Activated naive CD8-positive, alpha-beta T cell treated with anti-CD3 and anti-CD28 coated beads for 36 hours (primary cell): ENCODE measurements at places on chromosomes 2 and 18. TPM values are rescaled to one million over a fixed set of nuclear protein-coding genes. Genes with fewer than 3 reads are reported as not detected.

FBLN7 gene
- total RNA-seq, result 8.8 TPM

UGT1A7 gene
- not detected for total RNA-seq

SLC30A3 gene
- total RNA-seq, result 0.14 TPM

UPP2 gene
- total RNA-seq, result not detected

HTR2B gene
- total RNA-seq, result not detected

CHRNG gene
- total RNA-seq, result not detected

COLEC11 gene
- 0.86 TPM for total RNA-seq

- no peak for DNase-seq
Observed at GRCh38 chr2:103788951-103789350, 1027.1 kb downstream of the TMEM182 start.

GRCh38 chr18:60232541-60232940 is 140.0 kb downstream of the MC4R start:
- DNase-seq, result no peak

- no peak for DNase-seq
Observed at GRCh38 chr18:67496469-67496868, 20.1 kb downstream of the DSEL start.

DNA sequence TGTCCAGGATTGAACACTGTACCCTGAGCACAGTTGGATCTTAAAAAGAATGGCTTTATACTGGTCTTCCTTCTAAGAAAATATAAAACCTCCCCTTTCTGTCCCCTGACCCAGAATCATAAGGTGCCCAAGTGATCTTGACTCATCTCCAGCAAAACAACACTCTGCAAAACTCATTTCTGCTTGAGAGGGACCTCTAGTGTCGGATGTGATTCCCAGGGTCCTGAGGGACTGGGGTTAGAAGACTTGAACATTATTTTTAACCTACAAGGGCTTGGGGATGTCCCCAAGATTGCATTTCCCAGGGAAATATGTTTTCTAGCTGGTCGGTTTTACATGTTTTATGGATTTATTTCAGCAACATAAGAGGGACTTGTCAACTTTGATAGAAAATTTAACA is 1318.5 kb upstream of the CELF4 start:
- DNase-seq, result no peak

GRCh38 chr2:29694741-29695140 is 226.6 kb downstream of the ALK start:
- no peak for DNase-seq

- DNase-seq, result no peak
Observed at GRCh38 chr2:925309-925708, 25.3 kb upstream of the SNTG2 start.

DNA sequence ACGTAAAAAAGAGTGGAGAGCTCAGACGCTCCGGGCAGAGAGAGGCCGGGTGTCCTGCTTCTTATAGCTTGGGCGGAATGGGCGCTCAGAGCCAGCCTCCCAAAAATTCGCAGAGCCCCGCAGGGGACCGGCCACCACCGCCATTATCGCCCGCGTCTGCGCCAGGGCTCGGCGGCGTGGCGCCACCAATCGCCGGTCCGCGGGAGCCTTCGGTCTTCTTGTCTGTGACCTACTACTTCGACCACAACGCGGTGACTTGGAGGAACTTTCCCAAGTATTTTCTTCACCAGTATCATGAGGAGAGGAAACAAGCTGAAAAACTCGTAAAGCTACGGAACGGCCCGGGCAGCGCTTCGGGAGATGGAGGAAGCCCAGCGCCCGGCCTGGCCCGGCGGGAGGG is 1138.1 kb upstream of the CHAC2 start:
- no peak for DNase-seq

- DNase-seq, result no peak
Observed at GRCh38 chr2:200649724-200650123, 63.9 kb downstream of the AOX1 start.

DNA sequence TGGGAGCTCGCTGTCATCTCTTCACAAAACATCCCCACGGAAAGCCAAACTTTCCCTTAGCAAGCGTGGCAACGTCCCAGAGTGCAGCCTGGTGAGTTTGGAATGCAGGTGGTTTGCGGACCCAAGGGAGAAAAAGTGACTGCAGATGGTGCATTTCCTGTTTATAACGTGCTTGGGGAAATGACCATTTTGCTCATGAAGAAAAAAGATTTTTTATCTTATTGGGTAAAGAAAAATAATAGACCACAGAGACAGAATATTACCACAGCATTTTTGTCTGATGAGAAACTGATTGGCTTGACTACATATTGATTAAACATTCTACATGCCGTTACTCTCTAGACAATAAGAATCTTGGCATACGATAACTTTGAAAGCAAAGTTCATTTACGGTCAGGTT is 136.5 kb downstream of the COPS8 start:
- no peak for DNase-seq

- DNase-seq, result no peak
Observed at GRCh38 chr18:62688743-62689317, 26.5 kb upstream of the PHLPP1 start.

DNA sequence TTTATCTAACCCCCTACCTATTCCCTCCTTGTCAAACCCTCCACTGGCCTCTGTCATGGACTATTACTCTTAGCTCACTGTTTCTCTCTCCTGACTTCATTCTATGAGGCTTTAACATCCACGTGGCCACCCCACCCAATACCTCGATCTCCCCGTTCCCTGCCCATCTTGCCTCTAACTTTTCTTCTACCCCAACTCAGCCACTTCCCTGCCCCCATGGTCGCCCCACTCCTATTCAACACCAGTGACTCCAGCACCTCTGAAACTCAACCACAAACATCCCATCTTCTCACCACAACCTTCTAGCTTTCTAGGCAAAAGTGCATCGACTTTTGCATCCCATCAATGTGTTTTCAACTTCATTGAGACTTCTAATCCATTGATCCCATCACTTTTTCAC is 94.2 kb upstream of the EPAS1 start:
- no peak for DNase-seq

- no peak for DNase-seq
Observed at GRCh38 chr18:5620289-5620688, 76.5 kb upstream of the EPB41L3 start.

- no peak for DNase-seq
Observed at GRCh38 chr2:20143263-20143662, 81.7 kb downstream of the SDC1 start.

- no peak for DNase-seq
Observed at GRCh38 chr2:65944213-65944612, 490.7 kb upstream of the MEIS1 start.

- no peak for DNase-seq
Observed at GRCh38 chr18:37246779-37247340, 318.7 kb downstream of the CELF4 start.

DNA sequence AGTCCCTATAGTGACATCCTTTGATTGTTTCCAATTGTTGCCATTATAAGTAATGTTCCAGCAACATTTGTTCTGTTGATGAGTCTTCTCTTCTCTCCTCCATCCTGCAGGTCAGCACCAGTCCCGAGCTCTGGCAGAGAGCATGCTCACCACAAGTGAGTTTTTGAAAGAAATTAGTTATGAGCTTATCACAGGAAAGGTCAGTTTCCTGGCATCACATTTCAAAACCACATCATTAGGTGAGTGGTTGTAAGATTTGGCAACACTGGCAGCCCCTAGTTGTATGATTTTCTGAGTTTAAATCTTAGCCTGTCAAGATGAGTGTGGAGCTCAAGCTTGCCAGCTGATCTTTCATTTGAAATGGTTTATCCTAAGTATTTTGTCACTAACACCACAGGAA is 149.6 kb downstream of the ESCO1 start:
- no peak for DNase-seq

GRCh38 chr2:159650574-159650973 is 34.2 kb upstream of the BAZ2B start:
- DNase-seq, result no peak

DNA sequence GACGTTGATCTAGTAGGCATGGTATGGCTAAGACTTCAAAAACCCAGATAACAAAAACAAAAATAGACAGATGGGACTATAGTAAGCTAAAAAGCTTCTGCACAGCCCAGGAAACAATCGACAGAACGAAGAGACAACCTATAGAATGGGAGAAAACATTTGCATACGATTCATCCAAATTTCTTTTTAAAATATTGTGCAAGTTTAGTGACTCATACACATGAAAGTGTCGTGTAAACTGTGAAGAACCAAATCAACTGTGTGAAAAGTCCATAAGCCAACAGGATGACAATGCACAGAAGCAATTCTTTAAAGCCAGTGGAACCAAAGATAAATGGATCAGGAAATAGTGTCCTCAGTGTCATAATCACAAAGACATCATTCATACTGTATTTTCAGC is 671.1 kb downstream of the RNF144A start:
- DNase-seq, result no peak

DNA sequence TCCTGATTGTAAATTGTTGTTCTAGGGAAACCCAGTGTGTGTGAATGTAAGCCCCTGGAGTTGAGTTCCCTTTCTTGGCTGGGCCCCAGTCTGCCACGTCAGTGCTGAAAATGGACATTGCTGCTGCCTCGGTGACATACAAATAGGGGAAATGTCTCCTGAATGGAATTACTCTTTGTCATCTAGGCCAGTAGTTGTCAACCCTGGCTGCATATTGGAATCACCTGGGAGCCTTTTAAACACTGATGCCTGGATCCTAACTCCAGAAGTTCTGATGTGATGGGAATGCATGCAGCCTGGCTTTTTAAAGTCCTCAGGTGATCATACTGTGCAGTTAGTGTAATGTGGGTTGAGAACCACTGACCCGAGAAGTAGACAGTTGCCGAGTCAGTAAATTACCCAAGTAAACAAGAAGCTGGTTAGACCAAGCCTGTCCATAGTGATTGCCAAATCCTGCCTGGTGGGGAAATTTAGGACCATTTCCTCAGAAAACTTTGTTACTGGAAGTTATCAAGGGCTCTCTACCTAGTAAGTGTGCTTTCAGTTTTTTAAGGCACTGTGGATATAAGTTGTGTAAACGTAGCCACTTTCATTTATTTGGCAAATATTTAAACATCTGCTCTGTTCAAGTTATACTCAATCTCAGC is 27.6 kb upstream of the IL1R1 start:
- DNase-seq, result no peak

GRCh38 chr2:58720770-58721697 is 479.9 kb upstream of the FANCL start:
- DNase-seq, result no peak

DNA sequence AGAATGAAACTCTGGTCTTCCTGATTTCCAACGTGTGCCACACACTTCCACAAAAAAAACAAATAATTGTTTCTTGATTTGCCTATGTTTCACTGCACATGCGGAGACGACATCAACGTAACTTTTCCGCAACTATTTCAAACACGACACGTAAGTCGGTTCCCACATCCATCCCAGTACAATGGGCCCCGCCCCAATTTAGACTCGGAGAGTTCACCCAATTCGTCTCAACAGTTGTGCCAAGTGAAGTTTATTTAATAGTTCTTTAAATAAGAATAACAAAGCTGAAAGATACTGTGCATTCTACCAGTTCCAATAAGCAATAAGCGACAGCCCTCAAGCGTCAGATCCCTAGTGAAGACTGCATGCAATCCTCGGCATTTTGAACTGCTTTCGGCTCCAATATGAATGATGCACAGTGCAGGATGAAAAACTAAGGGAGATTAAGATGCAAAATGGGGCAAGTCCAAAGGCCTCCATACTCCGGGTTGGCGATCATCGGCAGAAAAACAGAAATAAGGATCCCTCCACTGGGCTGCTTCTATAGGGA is 664 bp downstream of the CCT4 start:
- DNase-seq, result no peak

GRCh38 chr2:144015655-144016245 is 504.2 kb downstream of the ZEB2 start:
- no peak for DNase-seq

- no peak for DNase-seq
Observed at GRCh38 chr2:32832821-32833220, 113.9 kb upstream of the LTBP1 start.

- DNase-seq, result no peak
Observed at GRCh38 chr2:241637795-241638660, 535 bp downstream of the ATG4B start.

DNA sequence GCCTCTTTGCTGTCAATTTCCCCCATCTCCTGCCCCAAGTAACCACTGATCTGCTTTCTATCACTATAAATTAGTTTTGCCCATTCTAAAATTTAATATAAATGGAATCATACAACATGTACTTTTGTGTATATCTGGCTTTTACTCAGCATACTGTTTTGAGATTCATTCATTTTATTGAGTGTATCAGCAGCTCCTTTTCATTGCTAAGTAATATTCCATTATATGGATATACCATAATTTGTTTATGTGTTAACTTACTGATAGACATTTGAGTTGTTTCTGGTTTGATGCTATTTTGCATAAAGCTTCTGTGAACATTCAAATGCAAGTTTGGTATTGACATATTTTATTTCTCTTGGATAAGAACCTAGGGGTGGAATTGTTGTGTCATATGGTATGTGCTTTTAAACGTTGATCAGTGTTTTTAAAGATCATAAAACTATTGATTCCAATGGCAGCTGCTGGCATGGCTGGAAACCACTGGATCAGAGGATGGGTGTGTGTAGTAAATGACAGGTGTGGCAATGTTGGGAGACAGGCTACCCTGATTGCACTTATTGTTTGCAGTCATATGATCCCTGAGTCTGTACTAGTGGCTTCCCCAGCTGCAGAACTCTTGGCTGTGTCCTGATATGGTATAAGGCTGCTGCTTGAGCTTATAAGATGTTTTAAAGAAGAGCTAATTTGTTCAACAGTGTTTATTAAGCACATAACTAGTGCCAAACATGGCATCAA is 75.3 kb downstream of the CYP1B1 start:
- no peak for DNase-seq
